Suprapubic skin (tissue), 4 donors: ENCODE measurements at places on chromosomes 13 and 19.

DNA sequence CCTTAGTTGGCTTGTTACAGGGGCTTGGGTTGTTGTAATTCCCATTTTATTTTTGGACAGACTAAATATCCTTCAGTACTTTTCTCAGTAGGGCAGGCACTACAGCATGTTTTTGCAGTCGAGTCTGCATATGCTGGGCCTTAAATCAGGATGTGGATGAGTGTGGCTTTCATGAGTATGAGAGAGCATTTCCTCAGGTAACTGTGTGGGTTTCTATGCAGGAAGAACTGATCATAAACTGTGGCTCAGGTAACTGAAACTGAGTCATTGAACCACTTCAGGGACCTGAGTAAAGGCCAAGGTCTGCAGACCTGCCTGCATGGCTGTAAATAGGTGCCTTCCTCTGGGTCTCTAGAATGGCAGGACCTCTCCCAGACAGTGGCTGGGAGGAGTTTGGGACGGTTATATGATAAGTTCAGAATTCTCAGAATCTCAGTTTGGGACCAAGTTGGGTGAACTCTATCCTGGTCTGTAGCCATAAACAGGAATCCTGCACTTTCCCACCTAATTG lies 112.1 kb downstream of the ZNF737 start:
- no peaks in the 10 kb centered on the region for H3K4me1 ChIP-seq
- no peak for DNase-seq
- H3K27me3 ChIP-seq = no peaks in the 10 kb centered on the region
- no peak overlapping the region for H3K4me3 ChIP-seq
- H3K27ac ChIP-seq = no peak overlapping the region

DNA sequence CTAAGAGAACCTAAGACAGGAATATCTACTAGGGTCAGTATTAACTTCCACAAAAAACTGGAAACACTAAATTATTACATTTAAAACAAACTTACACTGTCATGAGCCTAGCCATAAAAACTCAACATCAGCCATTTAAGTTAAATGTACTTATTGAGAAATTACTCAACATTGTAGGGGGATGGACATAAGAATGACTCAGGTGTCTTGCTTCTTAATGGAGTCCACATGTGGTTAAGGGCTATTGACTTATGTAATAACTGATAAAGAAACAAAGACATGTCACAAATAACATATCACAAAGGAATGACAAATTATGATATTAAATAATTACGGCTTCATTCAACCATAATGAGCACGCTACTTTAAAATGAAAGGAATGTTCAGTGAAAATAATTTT lies 36.2 kb downstream of the CLDN10 start:
- no peaks in the 10 kb centered on the region for H3K4me1 ChIP-seq
- DNase-seq = no peak
- H3K27ac ChIP-seq = no peak overlapping the region
- no peaks in the 10 kb centered on the region for H3K27me3 ChIP-seq
- peaks cover 15% of the 10 kb centered on the region for H3K36me3 ChIP-seq
- H3K4me3 ChIP-seq = no peak overlapping the region

- H3K4me3 ChIP-seq = no peak overlapping the region
- H3K27me3 ChIP-seq = no peaks in the 10 kb centered on the region
- H3K4me1 ChIP-seq = no peaks in the 10 kb centered on the region
- H3K27ac ChIP-seq = no peak overlapping the region
Observed at GRCh38 chr13:69882451-69882850, 225.2 kb upstream of the ATXN8OS start.

- no peak overlapping the region for H3K4me3 ChIP-seq
- no peaks in the 10 kb centered on the region for H3K36me3 ChIP-seq
- peaks cover 49% of the 10 kb centered on the region for H3K27me3 ChIP-seq
Observed at GRCh38 chr19:15466851-15467733, 2.7 kb upstream of the RASAL3 start.

- no peaks in the 10 kb centered on the region for H3K36me3 ChIP-seq
- no peak overlapping the region for H3K4me3 ChIP-seq
- H3K27me3 ChIP-seq = peaks cover 45% of the 10 kb centered on the region
- DNase-seq = no peak
- peaks cover 14% of the 10 kb centered on the region for H3K4me1 ChIP-seq
Observed at GRCh38 chr19:50815439-50815838, 8.1 kb downstream of the KLK1 start.

GRCh38 chr13:20579191-20579590 lies 12.2 kb downstream of the IFT88 start:
- no peak overlapping the region for H3K4me3 ChIP-seq
- H3K4me1 ChIP-seq = no peaks in the 10 kb centered on the region
- DNase-seq = peak; percentile 13
- peaks cover 20% of the 10 kb centered on the region for H3K36me3 ChIP-seq
- H3K27ac ChIP-seq = no peak overlapping the region

DNA sequence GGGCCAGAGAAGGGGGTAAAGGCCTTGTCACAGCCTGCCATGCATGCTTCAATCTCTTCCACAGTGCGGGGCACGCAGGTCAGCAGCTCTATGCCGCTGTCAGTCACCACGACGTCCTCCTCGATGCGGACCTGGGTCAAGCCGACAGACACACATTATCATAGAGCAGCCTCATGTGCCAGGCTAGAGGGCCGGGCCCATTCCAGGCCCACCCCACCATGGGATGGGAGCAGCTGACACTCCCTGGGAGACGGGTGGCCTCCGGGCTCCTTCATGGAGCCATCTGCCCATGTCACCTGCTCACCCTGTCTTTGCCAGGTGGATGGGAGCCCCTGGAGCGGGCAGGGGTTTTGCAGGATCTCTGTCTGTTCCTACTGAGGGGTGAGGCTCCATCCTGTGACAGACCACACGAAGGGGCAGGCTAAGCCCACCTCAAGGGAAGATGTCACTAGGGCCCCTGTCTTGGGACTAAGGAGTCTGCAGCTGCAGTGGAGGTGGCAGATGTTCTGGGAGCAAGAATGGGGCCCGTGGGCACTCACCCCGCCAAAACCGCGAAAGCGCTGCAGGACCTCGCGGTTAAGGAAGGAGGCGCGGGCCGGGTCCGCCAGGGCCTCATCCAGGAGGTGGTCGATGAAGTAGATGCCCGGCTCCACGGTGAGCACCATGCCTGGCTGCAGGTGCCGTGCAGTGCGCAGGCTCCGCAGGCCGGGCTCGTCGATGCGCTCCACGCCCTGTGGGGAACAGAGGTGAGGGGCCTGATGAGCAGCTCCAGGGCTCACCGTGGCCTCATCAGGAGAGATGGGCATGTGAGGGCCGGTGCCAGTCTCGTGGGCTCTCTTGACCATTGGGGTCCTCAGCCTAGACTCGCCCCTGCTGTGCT lies 14.1 kb downstream of the CEBPG start:
- H3K36me3 ChIP-seq = peaks cover 20% of the 10 kb centered on the region
- H3K4me3 ChIP-seq = no peak overlapping the region
- H3K27me3 ChIP-seq = no peaks in the 10 kb centered on the region
- H3K27ac ChIP-seq = no peak overlapping the region
- no peak for DNase-seq

GRCh38 chr13:93771782-93772181 lies 545.2 kb downstream of the GPC6 start:
- no peak overlapping the region for H3K27ac ChIP-seq
- DNase-seq = no peak
- no peaks in the 10 kb centered on the region for H3K4me1 ChIP-seq
- H3K36me3 ChIP-seq = no peaks in the 10 kb centered on the region
- H3K27me3 ChIP-seq = no peaks in the 10 kb centered on the region
- H3K4me3 ChIP-seq = no peak overlapping the region

DNA sequence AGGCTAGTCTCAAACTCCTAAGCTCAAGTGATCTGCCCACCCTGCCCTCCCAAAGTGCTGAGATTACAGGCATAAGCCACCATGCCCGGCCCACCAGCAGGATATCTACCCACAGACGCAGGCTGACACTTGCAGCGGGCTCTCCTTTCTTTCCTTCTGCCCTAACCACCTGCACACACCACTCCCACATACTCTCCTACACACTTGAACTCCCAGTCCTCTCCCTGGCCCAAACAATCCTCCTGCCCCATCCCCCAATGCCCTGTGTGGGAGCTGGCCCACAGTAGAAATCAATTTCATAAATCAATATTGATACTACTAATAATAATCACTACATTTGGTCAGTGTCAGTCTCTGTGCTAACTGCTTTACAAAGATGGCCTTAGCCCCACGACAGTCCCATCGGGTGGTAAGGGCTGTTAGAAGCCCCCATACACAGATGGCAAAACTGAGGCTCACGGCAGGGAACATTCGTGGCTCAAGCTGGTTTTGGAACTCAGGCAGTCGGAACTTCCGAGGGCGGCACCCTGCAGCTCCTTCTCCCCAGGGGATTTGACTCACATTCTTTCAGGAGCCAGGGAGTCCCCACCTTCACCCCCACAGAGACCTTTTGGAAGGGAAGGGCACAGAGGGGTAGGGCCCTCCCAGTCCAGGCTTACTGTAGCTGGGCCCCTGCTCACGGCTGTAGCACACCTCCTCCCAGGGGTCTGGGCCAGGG lies 3.4 kb upstream of the DPF1 start:
- peaks cover 32% of the 10 kb centered on the region for H3K4me1 ChIP-seq
- H3K4me3 ChIP-seq = no peak overlapping the region
- DNase-seq = no peak
- peaks cover 76% of the 10 kb centered on the region for H3K27me3 ChIP-seq

DNA sequence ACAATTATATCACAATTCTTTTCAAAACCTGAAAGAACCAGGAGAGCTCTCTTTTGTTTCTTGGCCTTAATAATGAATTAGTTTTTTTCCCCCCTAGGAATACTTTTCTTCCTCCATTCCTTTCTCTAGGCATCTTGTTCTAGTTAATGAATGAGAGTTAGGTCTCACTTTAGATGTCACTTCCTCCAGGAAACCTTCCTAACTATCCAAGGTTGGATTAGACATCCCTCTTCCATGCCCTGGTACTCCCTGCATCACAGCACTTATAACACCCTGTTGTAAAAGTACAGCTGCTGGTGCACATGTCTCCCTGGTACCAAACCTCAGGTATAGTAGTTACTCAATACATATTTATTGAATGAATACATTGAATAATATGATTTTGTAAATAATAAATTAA lies 21.2 kb upstream of the DGKH start:
- H3K4me3 ChIP-seq = no peak overlapping the region
- DNase-seq = no peak
- no peaks in the 10 kb centered on the region for H3K27me3 ChIP-seq
- H3K27ac ChIP-seq = no peak overlapping the region
- peaks cover 6% of the 10 kb centered on the region for H3K4me1 ChIP-seq
- H3K36me3 ChIP-seq = no peaks in the 10 kb centered on the region

DNA sequence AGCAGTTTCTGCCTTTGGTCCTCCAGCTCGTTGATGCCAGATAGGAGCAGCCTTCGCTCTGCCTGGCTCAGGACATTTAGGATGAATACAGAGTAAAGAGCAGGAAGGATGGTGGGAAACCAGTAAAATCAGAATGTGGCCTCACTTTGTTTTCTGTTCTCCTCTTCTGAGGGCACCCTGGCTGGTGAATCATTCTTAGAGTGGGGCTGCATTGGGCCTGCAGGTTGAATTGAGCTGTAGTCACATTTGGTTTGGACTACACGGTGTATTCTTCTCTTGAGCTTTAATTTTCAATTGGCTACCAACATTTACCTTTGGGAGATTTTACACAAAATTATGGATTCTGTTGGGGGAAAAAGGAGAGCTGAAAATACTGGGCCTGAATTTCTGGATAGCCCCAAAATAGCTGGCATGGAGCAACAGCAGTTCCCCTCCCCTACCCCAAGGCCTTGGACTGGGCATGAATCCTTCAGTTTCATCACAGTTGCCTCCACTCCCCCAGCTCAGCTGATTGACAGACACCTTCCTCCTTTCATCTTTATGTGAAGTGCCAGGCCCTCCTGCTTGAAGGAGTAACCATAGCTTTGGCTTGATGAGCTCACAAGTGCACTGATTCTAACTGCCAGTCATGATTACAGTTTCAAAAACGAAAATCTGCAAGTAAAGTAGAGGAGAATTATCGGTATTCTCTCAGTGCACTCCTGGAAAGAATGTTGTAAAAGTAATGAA lies 24.3 kb downstream of the ERCC5 start:
- peaks cover 77% of the 10 kb centered on the region for H3K36me3 ChIP-seq
- H3K4me1 ChIP-seq = peaks cover 5% of the 10 kb centered on the region
- H3K27me3 ChIP-seq = no peaks in the 10 kb centered on the region
- H3K4me3 ChIP-seq = no peak overlapping the region
- H3K27ac ChIP-seq = no peak overlapping the region

- no peaks in the 10 kb centered on the region for H3K27me3 ChIP-seq
- H3K36me3 ChIP-seq = peaks cover 7% of the 10 kb centered on the region
- H3K27ac ChIP-seq = no peak overlapping the region
- no peak overlapping the region for H3K4me3 ChIP-seq
- no peak for DNase-seq
Observed at GRCh38 chr19:20928371-20928770, 5.3 kb downstream of the ZNF85 start.

GRCh38 chr19:10871711-10872545 lies 575 bp downstream of the CARM1 start:
- H3K4me1 ChIP-seq = peaks cover 35% of the 10 kb centered on the region
- no peak for DNase-seq
- H3K27ac ChIP-seq = peak overlapping the region; percentile 90
- no peaks in the 10 kb centered on the region for H3K36me3 ChIP-seq

GRCh38 chr19:35253316-35254286 lies 4.8 kb downstream of the LSR start:
- peak; percentile 58 for DNase-seq
- H3K36me3 ChIP-seq = peaks cover 20% of the 10 kb centered on the region
- H3K27ac ChIP-seq = no peak overlapping the region
- H3K4me3 ChIP-seq = no peak overlapping the region

GRCh38 chr13:51976423-51976822 lies 34.8 kb downstream of the ATP7B start:
- no peak for DNase-seq
- H3K4me3 ChIP-seq = no peak overlapping the region
- no peaks in the 10 kb centered on the region for H3K36me3 ChIP-seq
- H3K27ac ChIP-seq = no peak overlapping the region

DNA sequence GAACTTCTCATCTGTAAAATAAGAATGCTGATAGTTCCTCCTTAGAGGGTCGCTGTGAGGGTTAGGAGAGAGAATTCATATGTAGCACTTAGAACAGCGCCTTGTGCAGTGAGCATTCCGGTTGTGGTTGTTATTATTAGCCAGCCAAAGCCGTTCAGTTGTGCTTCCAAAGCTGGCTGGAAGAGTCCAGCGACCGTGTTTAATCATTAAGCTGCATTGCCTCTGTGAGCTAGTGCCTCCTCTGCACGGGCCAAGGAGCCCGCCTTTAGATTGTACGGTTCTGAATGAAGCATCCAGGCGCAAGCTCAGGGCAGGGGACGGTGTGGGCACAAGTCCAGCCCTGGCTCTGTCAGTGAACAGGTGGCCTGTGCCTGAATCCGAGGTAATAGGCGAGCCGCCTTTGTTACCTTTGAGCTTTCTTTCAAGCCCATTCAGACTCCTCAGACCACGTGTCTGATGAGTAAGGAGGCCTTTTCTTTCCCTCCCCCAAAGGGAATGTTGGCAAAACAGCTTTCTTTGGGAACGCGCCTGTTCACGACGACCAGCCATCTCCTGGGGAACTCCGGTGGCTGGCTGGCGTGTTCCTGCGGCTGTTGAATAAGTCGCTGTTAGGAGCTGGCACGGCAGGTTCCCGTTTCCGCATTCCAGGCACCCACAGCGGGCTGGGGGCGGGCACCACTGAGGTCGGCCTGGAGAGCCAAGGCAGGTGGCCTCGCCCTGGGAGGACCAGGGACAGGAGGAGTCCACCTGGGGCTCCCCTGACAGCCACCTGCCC lies 25.1 kb downstream of the SIPA1L3 start:
- peak overlapping the region; percentile 30 for H3K4me3 ChIP-seq
- peaks cover 41% of the 10 kb centered on the region for H3K4me1 ChIP-seq
- peak; percentile 89 for DNase-seq
- peak overlapping the region; percentile 74 for H3K27ac ChIP-seq
- no peaks in the 10 kb centered on the region for H3K36me3 ChIP-seq

GRCh38 chr13:46124967-46125933 lies 20.4 kb upstream of the CPB2 start:
- DNase-seq = no peak
- no peak overlapping the region for H3K4me3 ChIP-seq
- H3K27me3 ChIP-seq = no peaks in the 10 kb centered on the region
- peaks cover 25% of the 10 kb centered on the region for H3K4me1 ChIP-seq
